ENCODE measurements at places on chromosomes 2 and 18. TPM values are rescaled to one million over a fixed set of nuclear protein-coding genes. Genes with fewer than 3 reads are reported as not detected.

Gene OSBPL6
- 2.5 TPM for total RNA-seq

Gene DTNB
- total RNA-seq = 33.5 TPM

Gene TXNDC2
- total RNA-seq = not detected

Gene ZEB2
- 7.0 TPM for total RNA-seq

Gene HNMT
- total RNA-seq = not detected

Gene SERPINB13
- total RNA-seq = not detected

Gene ITPRIPL1
- 24.8 TPM for total RNA-seq

Gene CPLX4
- not detected for total RNA-seq

Gene FAM210A
- 46.8 TPM for total RNA-seq

Gene ERLEC1
- total RNA-seq = 20.5 TPM

Gene ANKRD23
- 5.1 TPM for total RNA-seq

Gene ACMSD
- not detected for total RNA-seq

Gene TBR1
- 0.04 TPM for total RNA-seq
